Activated naive CD4-positive, alpha-beta T cell treated with anti-CD3 and anti-CD28 coated beads, Interleukin-2, amount 10 ng/mL, durations not matched to agents 7 days and 5 days (primary cell): ENCODE measurements at places on chromosomes 6 and 20.

GRCh38 chr6:79993012-79993910 lies 11.2 kb upstream of the TTK start:
- DNase-seq, result no peak

GRCh38 chr6:128532136-128532535 lies 11.7 kb upstream of the PTPRK start:
- DNase-seq, result no peak

DNA sequence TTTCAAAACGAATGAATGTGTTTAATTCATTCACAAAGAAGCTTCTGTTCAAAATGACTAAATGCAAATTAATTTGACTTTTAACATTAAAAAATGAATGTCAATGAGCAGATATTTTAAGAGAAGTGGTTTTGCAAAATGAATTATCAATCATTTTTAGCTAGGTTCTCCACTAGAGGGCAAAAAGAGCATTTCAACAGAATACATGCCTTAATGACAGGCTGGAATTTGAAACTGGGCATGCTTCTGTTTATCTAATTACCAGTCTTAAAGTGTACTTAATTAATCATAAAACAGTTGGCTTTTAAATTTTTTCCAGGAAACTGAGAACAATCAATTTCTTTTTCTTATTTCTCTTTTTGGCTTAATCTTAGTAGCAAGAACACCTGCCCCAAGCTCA lies 63.8 kb upstream of the TINAG start:
- DNase-seq, result no peak

DNA sequence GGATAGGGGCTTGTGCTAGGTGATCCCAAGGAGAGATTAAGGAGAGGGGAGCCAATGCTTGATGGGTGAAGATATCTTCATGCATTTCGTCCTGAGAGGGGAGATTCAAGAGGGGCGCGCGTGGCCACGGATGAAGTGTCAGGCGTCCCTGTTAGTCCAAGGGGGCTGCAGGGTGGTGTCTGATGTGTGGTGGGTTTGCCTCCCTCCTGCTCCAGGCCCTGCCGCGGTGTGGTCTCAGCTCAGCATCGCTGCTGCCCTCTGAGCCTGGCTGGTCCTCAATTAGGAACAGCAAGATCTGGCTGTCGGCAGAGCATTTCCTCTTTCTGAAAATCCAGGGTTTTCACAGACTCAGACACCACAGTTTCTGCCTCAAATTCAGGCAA lies 318.0 kb downstream of the THBS2 start:
- no peak for DNase-seq

- no peak for DNase-seq
These were observed 24.6 kb downstream of the RIN2 start for GRCh38 chr20:19782669-19783068.

DNA sequence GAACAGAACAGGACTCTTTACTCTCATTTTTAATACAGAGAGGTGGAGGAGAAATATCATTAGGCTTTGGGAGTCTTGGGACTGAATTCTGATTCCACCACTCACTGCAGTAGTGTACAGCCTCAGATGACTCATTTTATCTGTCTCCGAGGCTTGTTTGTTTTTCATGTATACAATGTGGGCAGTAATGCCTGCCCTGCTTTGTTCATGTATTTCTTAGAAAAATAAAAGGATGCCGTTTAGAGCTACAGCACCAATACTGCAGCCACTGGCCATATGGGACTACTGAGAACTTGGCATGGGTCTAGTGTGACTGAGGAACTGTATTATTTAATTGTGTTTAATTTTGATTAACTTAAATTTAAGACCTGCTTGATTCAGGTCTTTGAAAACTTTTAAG lies 41.2 kb upstream of the JAG1 start:
- no peak for DNase-seq

GRCh38 chr6:45507186-45507585 lies 129.5 kb upstream of the SUPT3H start:
- no peak for DNase-seq

DNA sequence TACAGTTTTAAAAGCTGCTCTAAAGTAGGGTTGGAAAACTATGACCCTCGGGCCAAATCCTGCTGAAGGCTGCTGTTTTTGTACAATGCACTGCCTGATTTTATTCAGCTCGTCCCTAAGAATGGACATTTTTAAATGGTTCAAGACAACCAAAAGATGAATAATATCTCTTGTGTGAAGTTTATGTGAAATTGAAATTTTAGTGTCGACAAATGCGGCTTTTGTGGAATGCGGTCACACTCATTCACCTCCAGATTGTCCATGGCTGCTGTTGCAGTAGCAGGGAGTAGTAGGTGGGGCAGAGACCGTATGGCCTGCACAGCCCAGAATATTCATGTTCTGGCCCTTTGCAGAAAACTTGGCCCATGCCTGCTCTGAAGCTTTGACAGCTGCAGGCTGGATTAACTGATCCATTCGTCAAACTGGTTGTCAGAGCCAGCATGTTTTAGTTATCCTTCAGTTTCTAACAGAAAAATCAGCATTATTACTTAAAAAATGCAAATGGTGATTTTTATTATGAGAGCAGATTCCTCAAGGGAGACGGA lies 91.6 kb downstream of the PSMG4 start:
- DNase-seq, result no peak

DNA sequence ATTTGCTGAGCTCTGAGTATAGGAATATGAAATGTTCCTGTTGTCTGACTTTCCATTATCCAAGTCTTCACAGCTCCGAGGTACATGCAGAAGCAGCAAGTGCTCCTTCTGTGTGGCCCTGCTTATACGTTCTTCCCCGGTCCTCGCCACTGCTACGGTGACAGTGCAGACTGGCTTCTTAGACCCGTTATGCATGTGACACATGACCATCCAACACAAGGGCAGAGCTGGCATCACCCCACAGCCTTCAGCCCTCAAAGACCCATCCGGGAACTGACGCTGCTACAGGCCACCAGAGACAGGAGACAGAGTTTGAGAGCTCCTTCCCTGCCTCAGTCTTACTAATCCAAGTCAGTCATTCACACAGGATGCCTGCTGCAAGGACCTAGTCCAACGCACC lies 70.4 kb downstream of the TRAM2 start:
- no peak for DNase-seq

DNA sequence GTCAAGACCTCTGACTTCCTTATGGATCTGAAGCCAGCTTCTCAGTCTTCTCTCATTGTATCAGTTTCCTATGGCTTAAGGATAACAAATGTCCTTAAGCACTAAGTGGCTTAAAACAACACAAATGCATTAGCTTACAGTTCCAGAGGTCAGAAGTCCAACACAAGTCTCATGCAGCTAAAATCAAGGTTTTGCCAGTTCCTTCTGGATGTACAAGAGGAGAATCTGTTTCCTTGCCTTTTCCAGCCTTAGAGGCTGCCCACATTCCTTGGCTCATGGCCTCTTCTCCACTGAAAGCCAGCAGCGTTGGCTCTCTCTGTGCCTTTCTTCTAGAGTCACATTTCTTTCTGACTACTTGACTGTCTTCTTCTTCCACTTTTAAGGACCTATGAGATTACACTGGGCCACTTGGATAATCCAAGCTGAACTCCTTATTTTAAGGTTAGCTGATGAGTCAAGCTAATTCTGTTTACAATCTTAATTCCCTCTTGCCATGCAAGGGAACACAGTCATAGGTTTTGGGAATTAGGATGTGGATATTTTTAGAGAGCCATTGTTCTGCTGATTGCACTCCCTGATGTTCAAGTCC lies 179.0 kb downstream of the BCAS1 start:
- DNase-seq, result no peak

- DNase-seq, result no peak
These were observed 56.9 kb downstream of the LY86 start for GRCh38 chr6:6645261-6645917.

DNA sequence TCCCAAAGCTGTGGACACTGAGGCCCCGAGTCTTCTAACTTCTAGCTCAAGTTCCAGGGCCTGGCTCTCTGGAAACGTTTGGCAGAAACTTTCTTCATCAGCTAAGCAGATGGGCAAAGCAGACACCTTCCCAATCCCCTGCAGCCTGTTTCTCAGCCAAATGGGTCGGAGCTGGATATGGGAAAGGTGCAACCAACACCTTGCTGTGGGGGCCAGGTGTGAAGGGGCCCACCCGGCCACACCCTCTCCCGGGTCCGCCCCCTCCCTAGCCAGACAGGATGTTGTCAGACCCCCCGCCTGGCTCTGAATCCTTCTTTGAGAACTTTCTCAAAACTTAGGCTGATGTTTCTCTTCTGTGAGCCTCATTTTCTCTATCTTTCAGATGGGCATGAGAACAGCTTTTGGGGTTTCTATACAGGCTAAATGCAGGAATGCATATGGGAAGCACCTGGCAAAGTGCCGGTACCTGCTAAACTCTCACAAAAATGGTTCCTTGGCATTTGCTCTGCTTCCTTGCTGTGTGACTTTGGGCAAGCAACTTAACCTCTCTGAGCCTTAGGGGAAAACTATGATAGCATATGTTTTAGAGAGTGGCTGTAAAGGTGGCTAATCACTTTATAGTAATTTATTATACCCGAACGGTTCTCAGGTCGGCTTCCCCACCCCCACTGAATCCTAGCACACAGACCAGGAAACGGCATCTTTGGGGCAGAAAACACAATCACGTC lies 1.8 kb downstream of the SNAI1 start:
- DNase-seq, result no peak

DNA sequence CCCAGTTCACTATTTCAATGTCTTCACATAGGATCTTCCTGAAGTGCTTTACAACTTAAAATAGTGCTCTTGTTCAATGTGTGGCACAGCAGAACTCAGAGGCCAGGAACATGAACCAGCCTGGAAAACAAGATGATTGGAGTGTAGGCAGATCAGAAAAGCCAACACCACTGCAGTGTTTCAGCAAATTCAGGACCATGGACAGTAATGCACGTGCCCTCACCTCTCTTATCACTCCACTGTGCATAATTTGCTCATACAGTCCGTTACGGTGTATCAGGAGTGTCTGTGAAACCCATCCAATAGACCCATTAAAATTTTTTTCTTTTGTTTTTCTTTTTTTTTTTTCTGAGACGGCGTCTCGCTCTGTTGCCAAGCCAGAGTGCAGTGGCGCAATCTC lies 27.6 kb upstream of the HACE1 start:
- peak; percentile 40 for DNase-seq

DNA sequence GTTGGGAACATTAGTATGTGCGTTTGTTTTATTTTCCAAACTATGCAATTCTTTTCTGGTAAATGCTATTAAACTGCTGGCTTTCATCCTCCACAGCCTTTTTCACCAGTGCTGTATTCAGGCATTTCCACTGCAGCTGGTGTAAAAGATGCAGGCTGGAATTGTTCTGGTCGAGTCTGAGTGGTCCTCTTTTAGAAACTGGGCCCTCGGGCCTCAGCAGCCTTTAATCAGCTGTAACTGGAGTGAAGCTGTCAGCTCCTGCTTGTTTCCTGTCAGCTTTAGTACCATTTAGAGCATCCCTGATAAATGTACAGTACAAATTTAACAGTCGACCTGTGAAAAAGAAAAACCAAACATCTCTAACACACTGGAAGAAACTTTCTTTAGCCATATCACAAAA lies 979.6 kb downstream of the TFAP2A start:
- no peak for DNase-seq

- peak; percentile 31 for DNase-seq
These were observed 4.5 kb downstream of the NRN1 start for GRCh38 chr6:6002005-6002847.

- DNase-seq, result no peak
These were observed 187.6 kb downstream of the CD83 start for GRCh38 chr6:14305131-14305530.

- DNase-seq, result peak; percentile 27
These were observed 32.7 kb downstream of the PLN start for GRCh38 chr6:118580585-118581419.

GRCh38 chr20:56839786-56840185 lies 210.7 kb downstream of the TFAP2C start:
- no peak for DNase-seq

DNA sequence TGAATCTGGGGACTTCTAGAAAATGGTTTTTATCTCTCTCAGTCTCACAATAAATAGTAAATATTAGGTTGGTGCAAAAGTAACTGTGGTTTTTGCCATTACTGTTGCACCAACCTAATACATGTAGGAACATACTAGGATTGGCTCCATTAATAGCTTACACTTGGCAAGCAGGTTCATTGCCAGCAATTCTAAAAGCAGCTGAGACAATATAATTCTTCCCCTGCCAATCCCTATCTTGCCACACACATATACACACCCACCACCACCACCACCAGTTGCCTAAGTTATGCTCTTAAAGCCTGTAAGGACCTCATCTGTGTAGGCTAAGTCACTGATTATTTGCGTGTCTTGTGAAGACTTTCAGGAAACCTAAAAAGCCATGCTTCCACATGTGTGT lies 145.1 kb downstream of the KIF16B start:
- DNase-seq, result no peak

GRCh38 chr6:156146891-156147290 lies 630.3 kb upstream of the ARID1B start:
- no peak for DNase-seq

GRCh38 chr20:63497946-63498935 lies 642 bp downstream of the EEF1A2 start:
- no peak for DNase-seq

GRCh38 chr20:48360342-48360975 lies 467.3 kb downstream of the PREX1 start:
- DNase-seq, result no peak
